ENCODE measurements at places on chromosomes 16 and 17.
A peak's percentile ranks its signal among the peaks of the same experiment; 100 is the strongest.

GRCh38 chr16:595094-595528, 5.2 kb downstream of the RAB40C start:
- DNase-seq, result no peak

DNA sequence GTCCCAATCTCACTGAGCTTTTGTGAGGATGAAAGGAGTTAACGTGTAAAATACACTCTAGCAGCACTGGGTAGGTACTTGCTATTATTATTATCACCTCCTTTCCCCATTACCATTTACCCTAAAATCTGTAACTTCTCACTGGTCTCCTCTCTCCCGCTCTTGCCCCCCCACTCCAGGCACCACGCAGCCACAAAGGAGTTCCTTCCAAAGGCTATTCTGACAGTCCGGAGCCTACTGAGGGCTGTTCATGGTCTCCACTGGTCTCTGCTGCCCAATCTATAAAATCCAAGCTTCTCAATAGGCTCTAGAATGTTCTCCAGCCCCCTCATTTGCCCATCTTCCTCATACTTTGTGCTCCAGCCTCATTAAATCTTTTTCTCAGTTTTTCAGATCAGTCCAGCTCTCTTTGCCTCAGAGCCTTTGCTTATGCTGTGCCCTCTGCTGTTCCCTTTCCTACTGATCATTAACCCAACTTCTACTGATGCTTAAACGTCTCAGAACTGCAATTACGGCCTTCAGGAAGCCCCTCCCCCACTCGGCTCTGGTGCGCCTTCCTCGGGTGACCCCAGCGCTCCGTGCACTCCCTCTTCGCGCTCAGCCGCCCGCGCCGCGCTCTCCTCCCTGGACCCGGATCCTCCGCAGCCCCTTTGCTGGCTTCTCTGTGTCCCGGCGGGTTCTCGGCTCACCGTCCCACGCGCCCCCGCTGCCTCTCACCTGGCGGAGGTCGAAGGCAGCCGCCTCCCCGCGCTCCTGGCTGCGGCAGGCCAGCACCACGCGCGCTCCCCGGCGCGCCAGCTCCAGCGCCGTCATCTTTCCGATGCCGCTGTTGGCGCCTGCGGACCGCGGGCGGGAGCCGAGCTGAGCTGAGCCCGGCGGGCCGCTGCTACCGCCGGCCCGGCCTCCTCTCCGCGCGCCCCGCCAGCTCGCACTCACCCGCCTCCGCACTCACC, 737 bp downstream of the DHRS13 start:
- peak; percentile 20 for DNase-seq

- no peak for DNase-seq
Measured at GRCh38 chr17:76511668-76512365, 10.6 kb upstream of the RHBDF2 start.

- peak; percentile 67 for DNase-seq
Measured at GRCh38 chr16:88442727-88443576, 10.1 kb upstream of the ZFPM1 start.

GRCh38 chr17:11240041-11240840, 772 bp upstream of the SHISA6 start:
- no peak for DNase-seq

- peak; percentile 23 for DNase-seq
Measured at GRCh38 chr17:8799570-8800212, 526 bp upstream of the MFSD6L start.
